ENCODE measurements at places on chromosomes 11 and 22.

DNA sequence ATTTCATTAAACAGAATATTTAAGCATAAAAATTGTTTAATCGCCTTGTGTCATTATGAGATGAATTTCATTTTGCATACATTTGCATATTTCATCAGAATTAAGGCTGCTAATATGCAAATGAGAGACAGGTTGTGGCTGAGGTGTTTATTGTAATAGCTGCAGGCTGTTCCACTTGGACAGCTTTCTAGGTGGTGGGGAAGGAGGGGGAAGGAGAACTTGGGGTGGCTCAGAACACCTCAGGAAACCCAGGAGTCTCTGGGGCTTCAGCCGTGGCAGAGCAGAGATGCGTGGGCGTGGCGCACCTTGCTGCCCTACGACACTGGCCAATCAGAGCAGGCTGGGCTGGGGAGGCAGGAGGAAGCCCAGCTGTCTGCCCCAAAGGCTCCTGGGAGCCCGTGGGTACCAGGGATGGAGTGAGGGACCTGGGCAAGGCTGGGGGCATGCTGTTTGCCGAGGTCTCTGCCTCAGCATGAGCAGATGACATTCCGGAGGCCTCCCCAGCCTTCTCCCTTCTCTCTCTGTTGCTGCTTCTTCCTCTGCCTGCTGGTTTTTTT lies 542.9 kb downstream of the MN1 start:
- no peak for DNase-seq

DNA sequence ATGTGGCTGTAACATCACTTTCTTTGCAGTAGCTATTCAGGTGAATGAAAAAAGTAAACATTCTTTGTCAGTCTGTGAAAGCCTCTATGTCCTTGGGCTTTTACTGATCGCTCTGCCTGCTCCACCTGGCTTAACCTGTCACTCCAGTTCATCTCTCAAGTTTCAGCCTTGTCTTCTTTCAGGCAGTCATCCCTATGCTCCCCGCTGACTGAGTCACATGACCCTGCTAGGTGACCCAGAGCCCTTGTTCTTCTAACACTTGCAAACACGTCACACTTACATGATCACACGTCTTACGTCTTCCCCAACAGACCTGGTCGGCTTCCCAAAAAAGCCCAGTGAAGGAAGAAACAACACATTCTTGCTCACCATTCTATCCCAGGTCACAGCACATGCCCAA lies 499.3 kb upstream of the TENM4 start:
- no peak for DNase-seq

GRCh38 chr11:80900265-80900664 lies 1459.4 kb upstream of the TENM4 start:
- no peak for DNase-seq

DNA sequence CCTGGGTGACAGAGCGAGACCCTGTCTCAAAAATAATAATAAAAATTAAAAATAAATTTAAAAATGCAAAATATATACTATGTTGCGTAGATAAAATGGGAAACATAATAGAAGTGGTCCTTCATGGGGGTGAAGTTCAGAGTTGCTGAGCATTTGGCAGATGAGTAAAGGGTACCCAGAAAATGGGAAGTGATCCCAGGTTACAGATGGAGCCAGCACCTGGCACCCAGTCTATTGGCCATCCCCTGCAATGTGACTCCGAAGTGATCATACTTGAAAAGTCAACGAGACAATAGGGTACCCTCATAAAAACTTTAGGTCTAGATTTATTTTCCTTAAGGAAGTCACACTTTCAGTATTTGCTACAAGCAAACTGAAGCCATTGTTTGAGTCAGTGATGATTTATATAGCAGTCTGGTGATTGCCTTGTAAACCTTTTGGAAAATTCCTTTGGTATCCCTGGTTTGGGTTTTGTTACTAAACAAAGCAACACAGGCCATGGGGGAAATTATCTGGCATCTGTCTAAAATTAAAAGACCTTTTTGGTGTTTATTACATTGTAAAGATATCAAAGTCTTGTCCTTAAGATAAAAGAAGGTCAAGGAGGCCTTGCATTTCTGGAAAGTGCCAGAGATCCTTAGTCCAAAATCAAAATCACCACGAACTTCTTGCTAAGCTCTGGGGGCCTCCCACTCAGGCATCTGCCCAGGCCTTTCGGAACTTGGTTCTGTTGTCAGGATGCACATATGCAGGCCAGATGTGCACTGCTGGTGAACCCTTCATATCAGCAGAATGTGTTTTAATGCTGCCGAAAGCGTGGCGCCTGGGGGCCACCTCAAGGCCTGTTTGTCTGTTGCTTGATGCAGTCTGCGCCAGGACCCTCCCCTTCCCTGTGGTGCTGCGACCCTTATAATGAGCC lies 4.3 kb downstream of the SMARCB1 start:
- no peak for DNase-seq

DNA sequence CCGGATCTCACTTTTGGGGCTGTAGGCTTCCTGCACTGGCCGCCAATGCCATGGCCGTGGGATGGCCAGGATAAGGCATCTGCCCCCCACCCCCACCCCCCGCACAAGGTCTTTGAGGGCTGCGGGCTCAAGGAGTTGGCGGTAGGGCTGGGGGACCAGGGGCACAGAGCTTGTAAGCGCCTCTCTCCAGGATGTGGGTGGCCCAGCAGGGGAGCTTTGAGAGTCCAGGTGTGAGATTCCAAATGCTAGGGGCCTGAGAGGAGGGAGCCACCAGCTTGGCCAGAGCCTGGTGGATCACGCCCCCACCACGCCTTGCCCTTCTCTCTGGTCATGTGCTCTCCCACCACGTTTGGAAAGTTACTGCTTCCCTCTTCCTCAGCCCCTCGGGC lies 5.0 kb downstream of the CD81 start:
- DNase-seq, result no peak
